ENCODE measurements at places on chromosomes 11 and 22.

- no peak for DNase-seq
These were observed 7.5 kb downstream of the POU2AF3 start for GRCh38 chr11:111305876-111306275.

- no peak for DNase-seq
These were observed 456 bp upstream of the PARVB start for GRCh38 chr22:44023404-44024287.

GRCh38 chr11:131253142-131253655 is 117.2 kb upstream of the NTM start:
- DNase-seq = no peak

- peak; percentile 28 for DNase-seq
These were observed 31.3 kb upstream of the YPEL1 start for GRCh38 chr22:21766691-21767462.

GRCh38 chr11:44861849-44862557 is 88.7 kb downstream of the TP53I11 start:
- DNase-seq = peak; percentile 60

DNA sequence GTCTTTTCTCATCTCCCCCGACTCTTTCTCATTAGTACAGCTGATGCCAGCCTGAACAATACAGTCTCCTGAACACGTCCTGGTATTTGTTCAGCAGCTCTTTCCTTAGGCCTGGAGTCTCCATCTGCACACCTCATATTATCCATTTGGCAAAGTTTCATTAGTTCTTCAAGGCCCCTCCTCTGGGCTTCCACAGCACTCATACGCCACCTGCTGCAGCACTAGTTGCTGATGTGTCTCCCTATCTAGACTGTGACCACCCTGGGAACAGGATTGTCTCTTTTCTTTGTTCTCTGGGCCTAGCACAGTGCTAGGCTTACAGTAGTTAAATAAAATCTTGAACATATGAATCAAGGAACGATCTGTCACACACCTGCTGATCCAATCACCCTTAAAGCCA is 17.2 kb downstream of the DCHS1 start:
- no peak for DNase-seq

DNA sequence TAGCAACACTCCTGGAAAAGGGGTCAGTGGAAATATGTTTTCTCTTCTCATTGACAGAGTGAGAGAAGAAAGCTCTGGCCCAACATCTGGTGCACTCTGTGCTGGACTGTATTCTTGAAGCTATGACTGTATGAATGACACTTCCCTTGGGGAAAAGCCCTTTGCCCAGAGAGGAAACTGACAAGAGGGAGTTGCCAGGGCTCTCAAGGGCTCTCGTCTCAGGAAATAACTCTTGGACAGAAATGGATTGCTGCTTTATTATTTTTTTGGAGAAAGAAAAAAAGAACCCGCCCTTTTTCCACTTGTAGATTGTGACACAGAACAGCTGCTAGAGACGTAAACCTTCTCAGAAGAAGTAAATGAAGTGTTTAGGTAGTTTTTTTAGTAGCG is 11.4 kb downstream of the ETS1 start:
- no peak for DNase-seq

GRCh38 chr11:116618461-116618860 is 154.3 kb downstream of the BUD13 start:
- DNase-seq = no peak

GRCh38 chr11:123880912-123881311 is 4.6 kb downstream of the TMEM225 start:
- no peak for DNase-seq

DNA sequence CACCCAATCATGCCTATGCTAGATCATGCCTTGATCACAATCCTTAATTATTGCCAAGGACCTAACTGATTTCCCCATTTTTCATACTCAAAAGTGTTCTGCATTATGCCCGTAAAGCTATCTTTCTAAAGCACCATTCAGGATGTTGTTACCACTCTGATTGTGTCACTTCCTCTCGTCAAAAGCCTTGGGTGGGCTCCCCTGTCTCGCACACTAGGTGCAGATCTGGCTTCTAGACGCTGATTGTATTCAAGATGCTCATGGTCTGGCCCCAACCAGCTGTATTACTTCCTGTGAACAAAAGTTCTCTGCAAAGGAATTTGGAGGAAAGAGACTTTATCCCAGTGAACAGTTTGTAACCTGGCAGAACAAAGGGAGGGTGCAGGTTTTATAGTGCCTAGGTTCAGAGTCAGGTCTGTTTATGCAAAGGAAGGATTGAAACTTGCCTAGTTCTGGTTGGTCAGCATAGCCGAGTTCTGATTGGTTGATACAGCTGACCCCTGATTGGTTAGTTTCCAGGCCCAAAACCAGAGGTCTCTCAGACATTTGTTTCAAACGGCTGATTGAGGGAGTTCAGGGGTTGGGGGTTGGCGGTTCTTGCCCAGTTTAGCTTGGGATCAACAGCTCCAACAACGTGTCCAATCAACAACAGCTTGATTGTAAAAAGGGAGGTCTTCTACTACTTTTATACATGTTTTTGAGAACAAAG is 25.4 kb downstream of the ATG13 start:
- no peak for DNase-seq

GRCh38 chr22:31447337-31447736 is 42.3 kb downstream of the EIF4ENIF1 start:
- no peak for DNase-seq

- DNase-seq = no peak
These were observed 30.4 kb upstream of the RASL10A start for GRCh38 chr22:29345932-29346331.

DNA sequence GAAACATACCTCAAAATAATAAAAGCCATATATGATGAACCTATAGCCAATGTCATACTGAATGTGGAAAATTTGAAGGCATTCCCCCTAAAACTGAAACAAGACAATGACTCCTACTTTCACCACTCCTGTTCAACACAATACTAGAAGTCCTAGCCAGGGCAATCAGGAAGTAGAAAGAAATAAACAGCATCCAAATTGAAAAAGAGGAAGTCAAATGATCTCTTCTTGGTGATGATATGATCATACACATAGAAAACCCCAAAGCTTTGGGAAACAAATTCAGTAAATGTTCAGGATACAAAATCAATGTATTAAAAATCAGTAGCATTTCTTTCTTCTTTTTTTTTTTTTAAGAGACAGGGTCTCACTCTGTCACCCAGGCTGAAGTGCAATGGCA is 109.9 kb downstream of the DLG2 start:
- DNase-seq = no peak

GRCh38 chr11:46680815-46681214 is 19.6 kb downstream of the ARHGAP1 start:
- DNase-seq = no peak
